ENCODE measurements at places on chromosomes 7 and 10.

DNA sequence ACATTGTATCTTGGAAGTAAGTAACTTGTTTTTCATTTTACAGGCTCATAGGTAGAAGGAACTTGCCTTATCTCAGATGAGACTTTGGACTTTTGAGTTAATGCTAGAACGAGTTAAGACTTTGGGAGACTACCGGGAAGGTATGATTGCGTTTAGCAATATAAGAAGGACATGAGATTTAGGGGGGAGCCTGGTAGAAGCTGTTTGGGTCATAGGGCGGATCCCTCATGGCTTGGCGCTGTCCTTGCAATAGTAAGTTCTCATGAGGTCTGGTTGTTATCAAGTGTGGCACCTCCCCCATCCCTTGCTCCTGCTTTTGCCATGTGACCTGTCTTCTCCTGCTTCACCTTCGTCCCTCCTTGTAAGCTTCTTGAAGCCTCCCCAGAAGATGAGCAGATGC, 110.3 kb downstream of the MKX start:
- no peak for DNase-seq

GRCh38 chr10:18949391-18949790, 99.2 kb upstream of the MALRD1 start:
- DNase-seq, result no peak

DNA sequence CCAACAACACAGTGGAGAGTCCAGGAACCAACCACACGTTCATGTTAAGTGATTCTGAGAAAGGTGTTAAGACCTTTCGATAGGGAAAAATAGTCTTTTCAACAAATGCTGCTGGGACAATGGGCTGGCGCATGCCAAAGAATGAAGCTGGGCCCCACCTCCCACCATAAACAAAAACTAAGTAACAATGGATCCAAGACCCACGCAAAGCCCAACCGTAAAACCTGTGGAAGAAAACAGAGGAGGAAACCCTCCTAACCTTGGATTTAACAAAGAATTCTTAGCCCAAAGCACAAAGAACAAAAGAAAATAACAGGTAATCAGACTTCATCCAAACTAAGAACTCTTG, 272.8 kb downstream of the ELFN1 start:
- no peak for DNase-seq

DNA sequence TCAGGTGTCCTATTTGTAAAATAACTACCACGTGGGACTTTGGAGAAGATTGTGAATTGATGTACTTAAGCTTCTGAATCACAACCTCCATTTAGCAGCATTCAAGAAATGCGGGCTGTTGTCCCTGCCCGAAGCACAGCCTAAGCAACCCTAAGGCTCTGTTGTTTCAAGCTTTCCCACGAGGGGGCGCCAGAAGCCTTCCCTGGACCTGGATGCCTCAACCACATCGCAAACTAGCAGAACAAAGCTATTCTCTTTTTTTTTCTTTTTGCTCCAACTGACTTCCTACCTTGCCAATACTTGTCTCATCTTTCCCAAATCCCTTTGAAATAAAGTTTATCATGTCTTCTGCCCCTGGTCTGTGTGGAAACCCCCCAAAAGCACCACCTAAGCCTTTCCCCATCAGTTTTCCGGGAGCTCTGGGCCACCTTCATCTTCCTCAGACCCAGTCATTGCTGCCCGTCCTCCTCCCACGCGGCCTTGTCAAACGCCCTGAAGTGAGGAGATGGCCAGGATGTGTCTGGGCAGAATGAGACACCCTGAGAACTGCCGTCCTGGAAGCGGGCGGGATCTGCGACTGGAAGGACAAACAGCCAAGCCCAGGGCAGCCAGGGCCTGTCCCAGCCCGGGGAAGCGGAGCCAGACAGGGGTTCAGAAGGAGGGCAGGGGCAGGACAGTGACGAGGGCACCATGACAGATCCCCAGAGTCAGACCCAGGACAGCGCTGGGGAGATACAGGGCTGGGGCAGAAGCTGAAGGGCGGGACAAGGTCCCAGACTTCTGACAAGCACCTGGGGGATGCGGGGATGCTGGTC, 112.7 kb downstream of the SLIT1 start:
- peak; percentile 80 for DNase-seq

GRCh38 chr10:132162021-132162531, 24.7 kb upstream of the DPYSL4 start:
- DNase-seq, result peak; percentile 24

Data from lower lobe of right lung (tissue), 2 donors.